ENCODE measurements at places on chromosomes 12 and 14.

GRCh38 chr14:50823762-50824636 lies 7.0 kb downstream of the NIN start:
- no peak for DNase-seq

DNA sequence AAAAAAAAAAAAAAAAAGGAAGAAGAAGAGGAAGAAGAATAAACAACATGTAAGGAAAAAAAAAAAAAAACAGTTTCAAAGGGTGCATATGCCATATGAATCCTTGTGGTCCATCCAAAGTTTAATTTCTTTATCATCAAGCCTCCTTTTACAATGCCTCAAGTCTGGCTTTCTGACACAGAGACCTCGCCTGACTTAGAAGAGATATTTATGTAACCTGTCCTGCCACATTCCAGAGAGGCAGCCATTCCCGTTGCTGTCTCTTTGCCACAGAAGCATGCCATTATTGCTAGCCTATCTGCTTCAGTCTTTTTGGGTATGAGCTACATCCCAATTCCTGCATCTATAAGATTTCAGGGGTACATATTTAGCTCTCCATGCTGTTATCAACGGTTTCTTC lies 596.7 kb upstream of the ATP2B1 start:
- no peak for DNase-seq

- no peak for DNase-seq
These were observed 103.2 kb downstream of the KCNMB4 start for GRCh38 chr12:70469221-70469820.

DNA sequence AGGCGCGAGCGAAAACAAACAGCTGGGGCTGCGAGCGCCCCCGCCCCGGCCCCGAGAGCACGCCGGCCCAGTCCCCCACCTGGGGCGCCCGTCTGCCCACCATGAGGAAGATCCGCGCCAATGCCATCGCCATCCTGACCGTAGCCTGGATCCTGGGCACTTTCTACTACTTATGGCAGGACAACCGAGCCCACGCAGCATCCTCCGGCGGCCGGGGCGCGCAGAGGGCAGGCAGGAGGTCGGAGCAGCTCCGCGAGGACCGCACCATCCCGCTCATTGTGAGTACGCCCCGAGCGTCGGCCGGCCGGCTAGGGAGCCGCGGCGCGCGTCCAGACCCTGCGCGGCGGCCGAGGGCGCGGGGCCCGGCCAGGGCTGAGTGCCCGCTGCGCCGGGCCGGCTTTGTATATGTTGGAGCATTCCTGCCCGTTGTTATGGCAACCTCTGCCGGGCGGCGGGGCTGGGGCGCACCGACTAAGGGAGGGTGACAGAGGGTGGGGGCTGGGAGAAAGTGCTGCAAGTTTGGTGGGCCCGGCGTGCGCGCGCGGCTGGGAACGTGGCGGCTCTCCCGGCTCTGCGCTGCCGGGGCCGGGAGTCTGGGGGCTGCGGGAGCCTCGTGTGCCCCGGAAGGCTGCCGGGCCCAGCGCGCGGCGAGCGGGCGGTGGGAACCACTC lies 367 bp downstream of the GALNT16 start:
- no peak for DNase-seq

DNA sequence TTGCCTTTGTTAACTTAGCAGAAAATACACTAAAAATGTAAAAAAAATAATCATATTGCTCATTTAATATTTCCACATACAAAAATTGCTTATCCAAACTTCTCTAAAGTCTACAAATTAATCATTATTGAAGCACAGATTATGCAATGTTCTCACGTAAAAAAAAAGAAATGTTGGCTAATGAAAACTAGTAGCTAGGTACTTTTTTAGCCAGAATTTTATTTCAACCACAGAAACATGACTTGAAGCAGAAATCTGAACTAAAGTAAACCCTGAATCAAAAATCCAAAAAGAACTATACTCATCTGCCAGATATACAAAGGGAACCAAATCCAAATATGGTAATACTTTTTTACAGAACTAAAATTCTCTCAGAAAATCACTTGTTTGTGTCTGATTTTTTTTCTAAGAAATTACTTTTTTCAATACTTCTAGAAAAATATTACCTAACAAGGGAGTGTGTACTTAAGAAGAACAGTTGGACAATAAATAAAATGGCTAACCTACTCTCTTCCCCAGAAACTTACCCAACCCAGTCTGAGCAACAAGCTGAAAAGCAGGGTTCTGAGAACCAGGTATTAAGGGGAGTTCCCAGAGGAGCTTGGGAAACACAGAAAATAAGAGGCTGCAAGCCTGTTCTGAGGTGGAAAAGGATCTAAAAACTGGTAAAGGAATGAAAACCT lies 78.4 kb upstream of the RAP1B start:
- DNase-seq, result no peak

DNA sequence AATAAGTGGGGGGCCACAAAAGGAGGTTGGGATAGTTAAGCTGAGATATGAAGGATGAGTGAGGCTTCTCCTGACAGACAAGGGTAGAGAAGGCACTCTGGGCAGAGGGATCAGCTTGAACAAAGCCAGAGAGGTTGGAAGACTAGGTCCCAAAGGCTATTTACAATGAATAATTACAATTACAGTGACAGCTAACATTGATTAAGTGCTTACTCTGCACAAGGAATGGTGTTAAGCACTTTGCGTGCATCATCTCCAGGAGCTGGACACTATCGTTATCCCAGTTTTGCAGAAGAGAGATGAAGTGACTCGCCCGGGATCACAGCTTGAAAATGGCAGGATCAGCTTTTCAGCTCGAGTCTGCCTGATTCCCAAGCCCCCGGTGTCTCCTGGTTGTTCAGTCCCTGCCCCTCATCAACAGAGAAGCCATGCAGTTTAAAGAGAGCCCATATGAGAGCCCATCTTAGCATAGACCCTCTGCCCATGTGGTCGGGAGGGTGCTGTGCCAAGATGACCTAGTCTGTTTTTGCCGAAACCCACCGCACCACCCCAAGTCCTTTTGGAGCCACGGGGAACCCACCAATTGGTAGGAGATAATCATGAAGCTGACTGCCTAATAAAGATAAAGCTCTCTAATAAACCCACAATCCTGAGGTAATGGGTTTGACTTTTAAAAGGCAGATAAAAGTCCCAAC lies 89.9 kb upstream of the HSPB8 start:
- no peak for DNase-seq

All from SJSA1 (cell line).